ENCODE measurements at places on chromosomes 3 and 15. TPM values are rescaled to one million over a fixed set of nuclear protein-coding genes. Genes with fewer than 3 reads are reported as not detected.

DNA sequence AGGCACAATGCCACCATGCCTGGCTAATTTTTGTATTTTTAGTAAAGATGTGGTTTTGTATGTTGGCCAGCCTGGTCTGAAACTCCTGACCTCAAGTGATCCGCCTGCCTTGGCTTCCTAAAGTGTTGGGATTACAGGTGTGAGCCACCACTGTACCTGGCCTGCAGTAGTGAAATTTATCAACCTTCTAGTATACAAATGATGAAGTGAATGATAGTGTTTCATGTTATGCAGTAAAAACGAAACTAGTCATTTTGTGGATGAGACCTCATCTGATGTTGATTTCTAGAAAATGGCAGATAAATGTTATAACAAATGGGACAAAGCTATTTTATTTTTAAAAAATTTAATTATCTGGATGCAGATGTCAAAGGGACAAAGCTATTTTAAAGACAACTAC lies 32.9 kb downstream of the NXPE3 start:
- DNase-seq, result no peak

- no peak for DNase-seq
Measured at GRCh38 chr3:13598926-13599886, 50.3 kb downstream of the FBLN2 start.

DNA sequence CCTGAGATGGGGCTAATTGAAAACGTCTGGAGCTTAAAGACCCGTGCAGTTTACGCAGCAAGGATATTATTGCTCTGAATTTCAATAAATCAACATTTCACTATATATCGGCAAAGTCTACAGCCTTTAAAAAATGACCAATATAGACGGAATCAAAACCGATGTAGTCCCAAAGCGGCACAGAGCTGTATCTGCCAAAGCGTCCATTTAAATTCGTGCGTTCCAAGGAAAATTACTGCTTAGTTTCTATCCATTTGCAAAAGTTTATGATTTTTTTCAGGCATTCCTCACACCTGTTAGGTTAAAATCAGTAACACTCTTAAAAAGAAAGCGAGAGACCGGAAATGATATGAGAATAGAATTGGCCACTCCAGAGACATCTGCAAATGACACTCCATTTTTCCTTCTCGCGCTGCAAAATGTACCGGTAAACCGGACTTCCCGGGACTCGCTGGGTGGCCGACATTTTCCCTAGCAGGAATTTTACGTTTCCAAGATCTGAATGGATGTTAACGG lies 777 bp upstream of the EIF4A2 start:
- DNase-seq, result no peak

SEMA3F gene
- 4.8 TPM for total RNA-seq

DNA sequence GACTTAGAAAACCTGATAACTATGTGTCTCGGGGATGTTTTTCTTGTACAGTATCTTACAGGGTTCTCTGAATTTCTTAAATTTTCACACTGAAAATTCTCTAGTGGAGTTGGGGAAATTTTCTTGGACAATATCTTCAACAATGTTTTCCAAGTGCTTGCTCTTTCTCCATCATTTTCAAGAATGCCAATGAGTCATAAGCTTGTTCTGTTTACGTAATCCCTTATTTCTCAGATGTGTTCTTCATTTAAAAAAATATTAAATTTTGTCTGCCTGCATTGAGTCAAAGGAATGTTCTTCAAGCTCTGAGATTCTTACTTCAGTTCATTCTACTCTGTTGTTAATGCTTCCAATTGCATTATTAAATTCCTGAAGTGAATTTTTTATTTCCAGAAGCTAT lies 21.9 kb upstream of the PLSCR2 start:
- DNase-seq, result no peak

- no peak for DNase-seq
Measured at GRCh38 chr3:169288553-169288952, 375.0 kb downstream of the MECOM start.

PRC1 gene
- total RNA-seq, result 2.2 TPM

DNA sequence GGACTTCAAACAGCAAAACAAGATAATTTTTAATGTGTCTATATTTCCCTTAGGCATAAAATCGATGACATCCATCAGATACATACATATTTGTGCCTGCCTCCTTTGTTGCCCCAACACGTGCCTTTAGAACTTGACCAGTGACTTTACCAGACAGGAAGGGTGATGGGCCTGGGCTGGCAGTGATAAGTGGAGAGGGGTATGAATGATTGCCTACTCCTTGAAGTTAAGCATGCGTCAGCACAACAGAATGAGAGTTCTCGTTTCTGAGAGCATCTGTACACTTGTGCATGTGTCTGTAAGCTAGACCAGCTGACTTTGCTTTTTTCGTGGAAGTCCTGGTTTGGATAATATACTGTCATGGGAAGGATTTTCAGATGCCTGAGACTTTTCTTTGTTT lies 54.9 kb upstream of the COL6A6 start:
- no peak for DNase-seq

- no peak for DNase-seq
Measured at GRCh38 chr15:24017470-24017869, 330.4 kb upstream of the NDN start.

STRIT1 gene
- total RNA-seq, result not detected

PLA1A gene
- 6.0 TPM for total RNA-seq

- no peak for DNase-seq
Measured at GRCh38 chr3:30368978-30369377, 237.4 kb upstream of the TGFBR2 start.

GRCh38 chr3:89216016-89216739 lies 108.8 kb downstream of the EPHA3 start:
- no peak for DNase-seq

RASL12 gene
- total RNA-seq, result 0.92 TPM

GRCh38 chr3:176992565-176992964 lies 204.7 kb downstream of the TBL1XR1 start:
- DNase-seq, result no peak

GRCh38 chr15:90035840-90036230 lies 34.7 kb downstream of the ZNF710 start:
- DNase-seq, result no peak

IMP3 gene
- 84.4 TPM for total RNA-seq

STAC gene
- 0.50 TPM for total RNA-seq

ONECUT1 gene
- 51.0 TPM for total RNA-seq

VWA5B2 gene
- total RNA-seq, result 0.14 TPM

HRH1 gene
- 1.3 TPM for total RNA-seq

- DNase-seq, result no peak
Measured at GRCh38 chr3:156606729-156607128, 51.8 kb upstream of the SSR3 start.

DNA sequence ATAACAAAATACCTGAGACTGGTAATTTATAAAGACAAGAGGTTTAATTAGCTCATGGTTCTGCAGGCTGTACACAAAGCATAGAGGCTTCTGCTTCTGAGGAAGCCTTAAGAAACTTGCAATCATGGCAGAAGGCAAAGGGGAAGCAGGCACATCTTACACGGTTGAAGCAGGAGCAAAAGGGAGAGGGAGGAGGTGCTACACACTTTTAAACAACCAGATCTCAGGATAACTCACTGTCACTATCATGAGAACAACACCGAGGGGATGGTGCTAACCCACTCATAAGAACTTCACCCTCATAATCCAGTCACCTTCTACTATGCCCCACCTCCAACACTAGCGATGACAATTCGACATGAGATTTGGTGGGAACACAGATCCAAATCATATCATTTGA lies 54.4 kb downstream of the ATP8B4 start:
- DNase-seq, result no peak

GRCh38 chr15:91127236-91127955 lies 27.3 kb downstream of the SV2B start:
- no peak for DNase-seq

DNA sequence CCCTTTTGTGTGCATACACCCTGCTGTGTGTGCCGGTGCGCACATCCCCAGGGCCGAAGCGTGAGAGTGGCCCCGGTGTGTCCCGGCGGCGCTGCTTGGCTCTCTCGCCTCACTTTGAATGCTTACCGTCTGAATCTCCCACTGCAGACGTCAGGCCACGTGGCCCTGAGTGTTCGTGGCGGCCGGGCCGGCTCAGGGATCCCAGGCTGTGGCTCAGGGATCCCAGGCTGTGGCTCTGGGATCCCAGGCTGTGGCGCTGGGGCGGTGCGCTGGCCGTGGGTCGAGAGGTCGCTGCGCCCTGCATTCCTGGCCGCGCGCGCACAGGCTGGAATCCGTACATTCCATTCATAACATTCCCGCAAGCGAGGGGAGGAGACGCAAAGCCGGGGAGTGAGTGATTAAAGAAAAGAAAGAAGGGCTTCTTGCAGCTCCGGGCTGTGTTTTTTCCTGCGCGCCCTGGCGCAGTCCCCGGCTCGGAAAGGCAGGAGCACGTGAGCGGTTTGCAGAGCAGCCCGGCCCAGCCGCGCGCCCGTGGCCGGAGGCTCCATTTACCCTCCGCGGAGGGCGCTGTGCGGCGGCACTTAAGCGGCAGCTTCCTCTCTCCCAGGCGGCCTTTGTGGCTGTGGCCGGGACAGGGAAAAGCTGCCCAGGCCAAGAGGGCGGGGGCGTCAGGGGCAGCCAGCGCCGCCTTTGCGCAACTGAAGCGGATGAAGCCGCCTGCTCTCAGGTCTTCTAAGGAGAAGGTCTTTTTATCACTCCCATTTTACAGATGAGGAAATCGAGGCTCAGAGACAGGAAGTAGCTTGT lies 87.0 kb upstream of the ALDH1L1 start:
- DNase-seq, result peak; percentile 49
